ENCODE measurements at places on chromosomes 4 and X.

DNA sequence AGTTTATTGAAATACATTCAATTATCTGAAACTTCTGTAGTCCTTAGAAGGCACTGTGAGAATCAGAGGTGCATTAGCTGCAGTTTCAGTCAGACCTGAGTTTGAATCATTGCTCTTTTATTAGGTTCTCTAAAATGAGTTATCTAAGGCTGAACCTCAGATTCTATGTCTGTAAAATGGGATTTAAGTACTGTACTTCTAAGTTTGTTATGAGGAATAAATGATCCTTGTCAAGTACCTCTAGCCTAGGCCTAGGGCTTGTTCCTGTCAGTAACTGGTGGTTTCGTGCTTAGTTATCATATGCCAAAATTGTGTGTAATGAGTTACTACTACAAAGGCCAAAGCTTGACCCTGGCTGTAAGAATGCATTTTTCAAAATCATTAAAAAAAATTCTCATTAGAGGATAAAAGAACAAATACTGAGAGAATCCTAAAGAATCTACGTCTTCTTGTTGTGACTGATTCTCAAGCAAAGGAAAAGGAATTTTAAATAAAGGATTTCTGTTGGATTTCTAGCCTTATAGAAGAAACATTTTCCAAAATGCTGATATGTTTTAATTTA is 65.8 kb downstream of the SLIT2 start:
- DNase-seq, result no peak

DNA sequence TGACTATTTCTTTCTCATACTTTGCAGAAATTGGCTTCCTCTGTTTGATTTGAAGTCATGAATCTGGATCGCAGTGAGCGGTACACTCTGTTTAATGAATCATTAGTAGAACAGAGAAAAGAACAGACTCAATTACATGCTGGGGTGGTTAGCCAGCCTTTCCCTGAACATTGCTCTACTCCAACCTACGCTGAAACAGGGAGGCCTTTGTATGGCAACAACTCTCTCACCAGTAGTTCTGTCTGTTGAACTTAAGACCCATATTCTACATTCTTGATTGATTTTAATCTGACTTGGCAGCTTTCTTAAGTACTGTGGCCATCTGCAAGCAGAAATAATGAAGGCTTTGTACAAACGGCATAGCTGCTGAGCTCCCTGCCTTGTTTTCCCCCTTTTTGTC is 19.0 kb upstream of the AP1S2 start:
- no peak for DNase-seq

GRCh38 chr4:150994721-150995120 is 20.4 kb downstream of the LRBA start:
- DNase-seq, result no peak

DNA sequence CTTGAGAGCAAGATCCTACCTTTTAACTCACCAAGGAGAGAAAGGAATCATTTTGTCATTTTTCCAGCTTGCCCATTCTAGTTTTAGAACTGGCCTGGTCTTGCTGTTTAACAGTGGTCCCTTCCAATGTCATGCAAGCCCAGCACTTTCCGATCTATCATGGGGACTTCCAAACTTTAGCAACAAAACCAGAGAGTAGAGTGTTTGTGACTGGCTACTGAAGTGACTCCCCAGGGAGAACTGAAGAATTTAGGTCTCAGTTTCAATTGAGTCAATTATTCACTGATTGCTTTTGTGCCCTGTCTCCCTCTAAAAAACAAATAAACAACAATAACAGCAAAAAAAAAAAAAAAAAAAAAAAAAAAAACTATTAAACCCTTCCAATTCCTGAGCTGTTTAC is 108.3 kb downstream of the LHFPL1 start:
- no peak for DNase-seq

DNA sequence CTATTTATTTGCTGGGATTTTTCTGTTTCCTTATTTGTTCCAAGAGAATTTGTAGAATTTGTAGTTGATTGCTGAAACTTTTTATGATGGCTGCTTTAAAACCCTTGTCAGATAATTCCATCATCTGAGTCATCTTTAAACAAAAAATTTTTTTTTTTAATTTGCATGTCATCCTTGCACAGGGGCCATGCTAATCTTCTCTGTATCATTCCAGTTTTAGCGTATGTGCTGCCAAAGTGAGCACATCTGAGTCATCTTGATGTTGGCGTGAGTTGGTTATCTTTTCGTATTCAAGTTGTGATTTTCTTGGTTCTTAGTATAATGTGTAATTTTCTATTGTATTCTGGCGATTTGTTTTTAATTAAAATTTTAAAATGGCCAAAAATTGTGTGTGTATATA is 18.7 kb upstream of the ZNF157 start:
- DNase-seq, result no peak

DNA sequence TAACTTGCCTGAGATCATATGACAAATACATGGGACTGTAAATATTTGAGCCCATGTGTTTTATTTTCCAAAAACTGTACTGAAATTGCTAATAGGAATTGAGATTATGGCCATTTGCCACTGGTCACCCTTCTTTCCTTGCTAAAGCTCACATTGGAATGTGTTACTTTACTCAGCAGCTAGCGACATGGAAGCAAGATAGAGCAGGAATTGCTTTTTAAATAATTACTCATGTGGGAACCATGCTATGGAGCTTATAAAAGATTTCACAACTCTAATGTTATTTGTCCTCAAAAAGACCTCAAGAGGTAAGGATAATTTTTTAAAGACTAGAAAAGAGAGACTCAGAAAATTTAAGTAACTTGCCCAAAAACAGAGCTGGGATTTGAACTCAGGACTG is 48.8 kb upstream of the AFAP1 start:
- DNase-seq, result no peak

DNA sequence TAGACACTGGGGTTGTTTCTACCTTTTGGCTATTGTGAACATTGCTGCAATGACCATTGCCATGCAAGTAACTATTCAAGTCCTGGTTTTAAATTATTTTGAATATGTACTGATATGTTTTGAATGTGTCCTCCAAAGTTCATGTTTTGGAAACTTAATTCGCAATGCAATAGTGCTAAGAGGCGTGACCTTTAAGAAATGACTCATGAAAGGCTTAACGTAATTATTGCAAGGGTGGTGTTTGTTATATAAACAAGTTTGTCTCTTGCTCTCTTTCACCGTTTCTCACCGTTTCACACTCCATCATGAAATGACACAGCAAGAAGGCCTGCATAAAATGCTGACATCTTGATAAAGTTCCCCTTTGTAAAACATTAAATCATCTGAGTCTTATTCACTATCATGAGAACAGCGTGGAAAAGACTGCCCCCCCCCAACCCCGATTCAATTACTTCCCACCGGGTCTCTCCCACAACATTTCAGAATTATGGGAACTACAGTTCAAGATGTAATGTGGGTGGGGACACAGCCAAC is 506.9 kb upstream of the FAM47C start:
- DNase-seq, result no peak

- DNase-seq, result no peak
Measured at GRCh38 chrX:132216283-132216682, 3.0 kb downstream of the RAP2C start.

- DNase-seq, result no peak
Measured at GRCh38 chrX:63513825-63514568, 162.9 kb upstream of the SPIN4 start.

DNA sequence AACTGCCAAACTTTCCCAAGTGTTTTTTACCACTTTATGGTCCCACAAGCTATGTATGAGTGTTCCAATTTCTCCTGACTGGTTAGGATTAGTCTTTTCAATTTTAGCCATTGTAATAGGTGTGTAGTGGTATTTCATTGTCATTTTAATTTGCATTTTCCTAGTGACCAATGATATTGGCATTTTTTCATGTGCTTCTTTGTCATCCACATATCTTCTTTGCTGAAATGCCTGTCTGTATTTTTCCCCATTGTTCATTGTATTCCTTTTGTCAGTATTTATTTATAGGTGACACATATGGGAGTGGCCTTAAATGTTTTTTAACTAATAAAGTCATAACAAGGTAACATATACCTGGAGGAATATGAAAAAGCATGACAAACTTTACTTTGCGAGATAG is 9.2 kb upstream of the UBE2D3 start:
- no peak for DNase-seq

DNA sequence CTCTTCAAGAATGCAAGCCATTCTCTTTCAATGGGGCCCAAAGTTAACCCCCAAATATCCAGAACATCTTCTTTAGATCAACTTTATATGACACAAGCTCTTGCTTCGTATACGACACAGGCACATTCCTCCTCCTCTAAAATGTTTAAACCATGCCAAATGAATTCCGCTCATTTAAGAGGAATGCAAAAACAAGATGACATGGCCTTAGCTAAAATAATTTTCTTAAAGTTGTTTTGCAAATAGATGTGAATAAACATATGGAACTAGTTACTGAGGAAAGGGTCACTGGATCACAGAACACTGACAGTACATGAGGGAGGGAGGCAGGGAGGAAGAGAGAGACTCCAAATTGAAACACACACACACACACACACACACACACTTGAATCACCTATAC is 97.4 kb downstream of the RASL11B start:
- DNase-seq, result no peak

DNA sequence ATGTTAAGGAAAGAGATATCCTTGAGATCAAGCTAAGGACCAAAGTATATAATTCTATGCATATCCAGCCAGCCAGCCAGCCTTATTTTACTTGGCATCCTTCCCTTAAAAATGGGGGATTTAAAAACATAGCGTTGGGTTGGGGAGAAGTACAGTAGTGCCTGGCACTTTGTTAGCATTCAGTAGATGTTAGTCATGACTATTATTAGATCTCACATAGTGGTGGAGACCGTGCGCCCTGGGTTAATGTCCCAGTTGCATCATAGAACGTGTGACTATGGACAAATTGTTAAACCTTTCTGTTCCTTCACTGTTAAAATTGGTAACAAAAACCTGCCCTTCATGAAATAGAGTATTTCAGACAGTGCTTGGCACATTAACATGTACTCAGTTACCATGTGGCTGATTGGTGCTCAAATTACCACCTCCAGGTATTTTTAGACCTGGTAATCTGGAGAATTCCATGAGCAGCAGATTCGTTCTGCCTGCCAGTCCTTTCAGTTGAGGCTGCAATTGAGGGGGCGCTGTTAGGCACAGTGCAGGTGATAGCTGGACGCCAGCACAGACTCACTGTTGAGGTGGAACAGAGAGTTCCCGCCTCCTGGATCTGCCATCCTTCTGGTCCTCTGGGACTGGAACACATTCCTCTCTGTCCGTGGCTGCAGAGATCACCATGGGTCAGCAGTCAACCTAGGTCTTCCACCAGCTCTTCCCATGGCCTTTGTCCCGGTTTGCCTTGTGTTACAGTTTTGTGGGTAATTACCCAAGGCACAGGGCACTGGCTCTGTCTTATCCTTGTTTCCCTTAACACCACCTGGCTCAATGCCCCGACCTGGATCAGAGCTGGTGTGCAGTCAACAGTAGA is 31.7 kb downstream of the RBBP7 start:
- no peak for DNase-seq

DNA sequence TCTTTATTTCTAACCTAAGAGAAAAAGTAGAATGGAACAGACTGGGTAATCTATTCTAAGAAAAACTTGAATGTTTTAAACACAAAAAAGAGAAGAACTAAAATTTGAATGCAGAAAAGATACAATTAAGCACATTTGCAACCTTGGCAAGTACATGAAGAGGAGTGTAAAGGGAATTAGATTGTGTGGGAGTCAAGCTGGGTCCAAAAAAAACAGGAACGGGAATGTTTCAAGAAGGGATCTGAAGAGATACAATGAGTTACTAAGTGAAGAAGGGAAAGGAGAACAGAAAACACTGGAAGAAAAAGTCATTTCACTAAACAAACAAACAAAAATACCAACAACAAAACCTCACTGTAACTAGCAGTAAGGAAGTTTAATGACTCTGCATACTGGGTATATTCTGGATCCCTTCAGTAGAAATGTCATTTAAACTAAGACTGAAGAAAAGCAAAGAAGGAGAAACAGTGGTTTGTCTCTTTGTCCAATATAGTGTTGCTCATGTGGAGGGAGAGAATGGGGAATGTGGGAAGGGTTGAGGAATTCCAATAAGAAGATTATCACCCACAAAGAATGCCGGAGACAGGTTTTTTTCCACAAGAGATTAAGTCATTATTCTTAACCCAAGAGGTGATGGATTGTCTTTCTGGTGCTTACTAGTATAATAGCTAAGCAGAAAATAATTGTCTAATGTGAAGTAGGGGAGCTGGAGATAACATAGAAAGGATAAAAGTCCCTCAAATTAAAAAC is 50.4 kb upstream of the PTPN13 start:
- DNase-seq, result no peak

DNA sequence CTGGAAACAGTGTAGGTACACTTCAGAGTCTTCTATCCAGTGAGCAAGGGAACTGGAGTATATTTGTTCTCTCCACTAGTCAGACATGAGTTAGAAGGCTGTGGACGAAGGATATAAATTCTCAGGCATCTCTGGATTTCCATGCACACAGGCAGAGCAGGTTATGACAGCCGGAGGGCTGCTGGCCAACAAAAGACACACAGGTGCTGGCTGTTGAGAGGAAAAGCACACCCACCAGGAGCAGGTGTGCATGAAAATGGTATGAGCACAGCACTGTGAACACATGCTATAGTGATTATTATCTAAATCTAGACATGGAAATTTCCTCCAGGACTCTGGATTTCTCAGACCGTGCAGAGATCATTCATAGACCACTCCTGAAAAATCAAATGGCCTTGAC is 444.7 kb upstream of the RPS6KA3 start:
- no peak for DNase-seq

- DNase-seq, result no peak
Measured at GRCh38 chr4:97942951-97943350, 200.3 kb downstream of the STPG2 start.

- DNase-seq, result no peak
Measured at GRCh38 chr4:125459531-125459930, 144.8 kb downstream of the FAT4 start.

DNA sequence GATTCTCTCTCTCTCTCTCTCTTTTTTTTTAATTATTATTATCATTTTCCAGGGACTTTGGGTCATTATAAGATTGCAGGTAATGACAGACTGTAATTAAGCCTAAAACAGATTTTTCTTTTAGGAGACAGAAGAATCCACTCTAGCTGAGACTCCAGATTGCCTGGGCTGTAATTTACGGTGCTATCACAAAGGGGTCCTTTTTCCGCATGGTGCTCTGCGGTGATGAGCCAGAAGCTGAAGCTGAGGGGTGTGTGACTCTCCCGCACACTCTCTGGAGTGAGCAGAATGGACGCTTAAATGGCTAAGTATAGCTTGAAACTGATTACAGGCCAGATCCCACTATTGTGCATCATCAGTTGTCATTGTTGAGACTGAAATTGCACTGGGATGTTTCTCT is 50.0 kb downstream of the LGI2 start:
- no peak for DNase-seq

DNA sequence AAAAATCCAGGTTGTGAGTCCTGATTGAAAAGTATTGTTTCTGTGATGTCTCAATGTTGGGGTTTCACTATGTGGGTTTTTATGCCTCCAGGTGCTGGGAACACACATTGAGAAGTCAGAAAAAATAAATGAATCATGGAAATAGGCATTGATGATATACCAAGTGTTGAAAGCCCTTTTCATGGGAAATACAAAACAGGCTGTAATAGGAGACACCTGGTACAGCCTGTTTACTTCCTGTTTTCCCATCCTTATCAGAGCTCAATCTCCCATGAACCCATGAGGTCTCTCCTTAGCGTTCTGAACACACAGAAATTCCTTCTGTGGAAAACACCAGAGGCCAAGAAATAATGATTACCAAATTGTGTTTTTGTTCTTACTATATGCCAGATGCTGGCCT is 106.3 kb upstream of the BOD1L1 start:
- no peak for DNase-seq

All from naive thymus-derived CD4-positive, alpha-beta T cell (primary cell).